Putamen (tissue), 1 donor: ENCODE measurements at places on chromosomes 2 and 18.

- no peak for DNase-seq
Observed at GRCh38 chr2:148490840-148491439, 153.6 kb upstream of the EPC2 start.

- no peak for DNase-seq
Observed at GRCh38 chr18:38459131-38459994, 893.8 kb upstream of the CELF4 start.

GRCh38 chr2:227411990-227412350, 24.2 kb upstream of the SCYGR1 start:
- no peak for DNase-seq

DNA sequence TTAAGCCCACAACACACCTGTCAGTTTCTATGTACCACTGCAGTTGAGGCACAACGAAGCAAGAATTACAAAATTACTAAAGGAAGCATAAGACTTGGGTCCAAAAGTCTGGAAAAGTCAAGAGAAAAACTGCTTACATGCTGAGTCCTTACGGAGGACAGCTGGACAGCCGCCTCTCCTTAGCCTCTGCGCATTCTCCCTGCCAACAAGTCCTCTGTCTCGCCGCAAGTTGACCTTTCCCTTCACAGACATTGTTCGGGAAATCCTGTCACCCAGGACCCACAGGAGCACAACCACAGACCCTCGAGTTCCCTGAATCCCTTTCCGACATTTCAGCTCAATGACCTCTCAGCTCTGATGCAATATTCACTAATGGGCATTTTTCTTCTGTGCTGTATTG, 525.4 kb upstream of the SALL3 start:
- DNase-seq = no peak

DNA sequence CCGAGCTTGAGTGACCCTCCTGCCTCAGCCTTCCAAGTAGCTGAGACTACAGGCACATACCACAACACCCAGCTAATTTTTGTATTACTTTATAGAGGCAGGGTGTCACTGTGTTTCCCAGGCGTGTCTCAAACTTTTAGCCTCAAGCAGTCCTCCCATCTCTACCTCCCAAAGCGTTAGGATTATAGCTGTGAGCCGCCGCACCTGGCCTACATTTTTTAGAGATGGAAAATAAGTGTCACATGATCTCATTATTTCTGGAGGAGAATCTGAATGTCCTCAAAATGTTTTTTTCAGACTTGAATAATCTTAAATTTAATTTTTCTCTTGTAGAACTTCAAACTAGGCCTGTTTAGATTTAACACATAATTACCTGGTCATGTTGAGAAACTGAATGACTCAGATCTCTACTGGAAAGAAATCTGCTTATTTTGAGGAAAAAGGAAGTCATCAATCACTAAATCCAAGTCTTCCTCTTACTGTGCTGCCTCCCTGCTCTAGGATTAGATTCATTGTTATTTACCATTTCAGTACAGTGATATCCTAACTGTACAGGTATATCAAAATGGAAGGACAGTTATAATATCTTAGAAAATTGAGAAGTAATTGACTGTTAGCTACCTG, 92.4 kb downstream of the COX7A2L start:
- DNase-seq = no peak
